ENCODE measurements at places on chromosomes 6 and 20.

GRCh38 chr6:49384904-49385303, 78.1 kb downstream of the MMUT start:
- ATAC-seq = no peak

DNA sequence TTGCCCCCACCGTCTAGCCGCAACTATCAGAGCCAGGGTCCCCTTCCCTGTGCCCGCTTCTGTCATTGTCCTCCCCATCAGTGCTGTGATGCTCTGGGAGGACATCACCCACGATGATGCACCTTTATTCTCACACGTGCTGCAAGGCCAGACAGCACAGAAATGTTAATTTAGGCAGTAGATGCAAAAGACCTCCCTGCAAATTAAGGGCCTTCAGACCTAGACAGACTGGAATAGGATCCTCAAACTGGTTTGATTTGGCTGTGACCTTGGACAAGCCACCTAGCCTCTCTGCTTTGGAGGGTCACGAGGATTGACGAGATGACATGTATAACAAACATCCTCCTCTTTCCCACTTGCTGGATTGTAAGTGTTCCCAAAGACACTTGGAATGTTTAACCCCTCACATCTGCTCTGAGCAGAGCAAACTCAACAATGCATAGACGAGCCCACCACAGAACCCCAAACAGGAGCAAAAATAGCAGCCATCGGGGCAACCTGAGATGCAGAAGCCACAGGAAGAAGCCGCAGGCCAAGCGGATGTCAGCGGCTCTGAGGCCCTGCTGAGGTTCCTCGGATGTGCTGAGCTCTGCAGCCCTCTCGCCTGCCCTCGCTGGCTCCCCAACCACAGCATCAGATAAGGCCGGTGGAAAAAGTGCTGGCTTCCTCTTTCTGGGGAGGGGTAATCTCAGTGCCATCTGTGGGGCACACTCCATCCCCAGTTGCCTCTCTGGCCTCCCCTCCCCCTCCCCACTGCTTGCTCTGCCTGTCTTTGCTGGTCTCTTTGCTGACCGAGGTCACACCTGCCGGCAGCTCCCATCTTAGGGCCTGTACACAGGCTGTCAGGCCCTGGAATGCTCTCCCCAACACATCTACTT, 35.3 kb downstream of the TOX2 start:
- peak; percentile 86 for ATAC-seq

DNA sequence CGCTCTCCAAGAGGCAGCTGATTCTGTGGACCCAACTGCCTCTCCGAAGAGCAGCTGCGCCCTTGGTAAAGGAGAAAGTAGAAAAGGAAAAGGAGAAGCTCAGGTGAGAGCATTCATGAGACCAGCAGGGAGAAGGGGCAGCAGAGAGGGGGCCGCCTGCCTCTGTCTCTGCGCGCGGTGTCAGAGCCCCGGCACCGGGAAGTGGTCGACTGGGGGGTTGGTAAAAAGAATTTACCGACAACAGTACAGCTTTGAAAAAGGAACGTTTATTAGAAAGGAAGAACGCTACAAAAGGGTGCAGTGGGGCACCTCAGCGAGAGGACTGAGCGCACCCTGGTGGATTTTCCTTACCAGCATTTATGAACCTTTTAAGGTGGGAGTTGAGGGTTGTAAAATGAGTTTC, 61.9 kb downstream of the GPR6 start:
- ATAC-seq = peak; percentile 77

DNA sequence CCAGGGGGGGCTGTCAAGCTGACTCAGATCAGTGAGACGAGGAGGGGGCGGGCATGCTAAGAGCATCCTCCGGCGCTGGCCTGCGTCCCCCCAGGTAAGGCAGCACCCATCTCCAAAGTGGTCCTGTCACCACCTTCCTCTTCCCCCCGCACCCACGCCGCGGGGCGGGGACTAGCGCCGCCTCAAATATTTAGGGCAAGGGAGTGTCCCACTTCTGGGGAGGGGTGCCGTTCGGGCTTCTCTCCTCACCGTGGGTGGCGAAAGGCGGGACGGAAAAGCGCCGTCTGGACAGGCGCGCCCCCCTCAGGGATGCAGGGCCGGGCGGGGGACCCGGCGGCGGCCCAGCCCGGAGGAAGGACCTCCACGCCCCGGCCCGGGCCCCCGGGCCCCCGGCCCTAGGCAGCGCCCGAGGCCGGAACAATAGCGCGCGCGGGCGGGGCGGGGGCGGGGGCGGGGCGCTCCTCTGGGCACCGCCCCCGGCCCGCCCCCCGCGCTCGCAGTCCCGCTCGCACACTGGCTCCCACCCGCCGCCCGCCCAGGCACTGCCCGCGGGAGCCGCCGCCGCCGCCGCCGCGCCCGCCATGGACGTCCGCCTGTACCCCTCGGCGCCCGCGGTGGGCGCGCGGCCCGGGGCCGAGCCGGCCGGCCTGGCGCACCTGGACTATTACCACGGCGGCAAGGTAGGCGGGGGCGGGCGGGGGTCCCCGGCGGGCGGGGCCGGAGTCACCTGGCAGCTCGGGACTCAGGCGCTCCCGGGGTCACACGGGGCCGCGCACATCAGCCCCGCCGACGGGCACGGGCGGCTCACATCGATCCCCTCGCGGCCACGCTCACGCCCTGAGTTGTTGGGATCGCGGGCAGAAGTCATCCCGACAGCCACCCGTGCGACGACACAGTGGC, at the start of gene TOX2:
TSS of gene TOX2 (plus strand) at position 542 of the 900 bp plus-strand sequence. CDS start at position 582, 40 bp downstream.
- ATAC-seq = peak; percentile 71

GRCh38 chr6:136209496-136209895, 40.6 kb downstream of the MTFR2 start:
- ATAC-seq = no peak

- ATAC-seq = no peak
Measured at GRCh38 chr6:52551483-52552277, 25.2 kb downstream of the TRAM2 start.

- ATAC-seq = peak; percentile 70
Measured at GRCh38 chr6:139295901-139296300, 4.1 kb upstream of the TXLNB start.

DNA sequence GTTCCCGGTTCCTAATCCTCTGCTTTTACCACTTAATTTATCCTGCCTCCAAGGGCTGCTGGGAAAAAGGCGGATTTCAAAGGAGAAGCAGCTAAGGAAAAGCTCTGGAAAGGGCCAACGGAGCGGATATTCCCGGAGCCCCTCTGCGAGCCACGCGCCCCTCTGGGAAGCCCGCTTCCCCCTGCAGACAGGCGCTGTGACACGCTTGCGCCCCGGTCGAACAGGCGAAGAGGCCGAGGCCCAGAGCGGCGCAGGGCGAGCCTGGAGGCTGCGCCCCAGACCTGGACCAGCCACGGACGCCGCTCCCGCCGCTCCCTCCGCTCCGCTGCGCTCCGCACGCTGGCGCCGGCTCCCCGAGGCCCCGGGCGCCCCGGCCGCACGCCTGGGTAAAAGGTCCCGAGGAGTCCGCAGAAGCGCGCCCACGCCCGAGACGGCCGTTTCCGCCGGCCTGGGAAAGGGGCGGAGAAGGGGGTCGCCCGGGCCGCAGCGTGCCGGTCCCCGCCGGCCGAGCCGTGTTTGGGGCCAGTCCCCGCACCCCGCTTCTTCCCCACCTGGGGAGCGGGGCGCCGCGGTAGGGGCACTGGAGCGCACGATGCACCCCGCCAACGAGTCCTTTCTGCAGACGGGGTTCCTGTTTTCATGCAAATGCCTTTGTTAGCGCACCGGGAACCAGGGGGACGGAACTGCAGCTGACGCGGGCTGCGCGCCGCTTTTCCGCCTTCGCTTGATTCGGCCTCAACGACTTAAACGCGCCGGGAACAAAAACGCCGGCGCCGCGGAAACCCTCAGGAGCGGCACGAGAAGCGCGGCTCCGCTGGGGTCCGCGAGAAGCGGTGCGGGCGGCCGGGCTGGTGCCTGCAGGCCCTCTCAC, 91.9 kb upstream of the SIRPA start:
- peak; percentile 87 for ATAC-seq

DNA sequence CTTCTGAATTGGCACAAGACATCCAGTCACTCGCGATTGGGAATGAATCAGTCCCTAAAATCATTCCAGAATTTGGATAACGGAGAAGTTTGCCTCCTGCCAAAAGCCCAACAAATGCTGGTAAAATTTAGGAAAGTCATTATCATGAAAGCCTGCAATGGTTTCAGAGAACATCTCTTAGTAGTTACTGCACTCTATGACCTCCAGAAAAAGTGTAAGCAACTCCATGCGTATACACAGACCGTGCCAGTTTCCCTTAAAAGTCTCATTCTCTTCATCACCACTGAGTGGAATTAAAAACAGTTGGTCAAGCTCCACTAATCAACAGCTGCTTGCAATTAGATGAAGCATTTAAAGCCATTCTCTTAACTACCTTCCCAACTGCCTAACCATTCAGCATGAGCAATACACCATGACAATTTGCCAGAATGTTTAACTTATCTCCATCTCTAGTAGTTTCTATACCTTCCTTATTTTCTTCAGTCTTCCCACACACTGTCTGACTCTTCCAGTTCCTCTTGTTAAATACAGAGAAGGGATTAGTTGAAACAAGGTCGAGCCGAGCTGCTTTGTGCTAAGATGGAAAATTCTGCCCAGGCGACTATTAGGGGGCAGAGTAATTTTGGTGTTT, 183.6 kb upstream of the PRDM1 start:
- no peak for ATAC-seq

GRCh38 chr6:125923366-125923877, 33.1 kb upstream of the HINT3 start:
- no peak for ATAC-seq

GRCh38 chr20:43910564-43910963, 4.1 kb upstream of the TOX2 start:
- peak; percentile 39 for ATAC-seq

- no peak for ATAC-seq
Measured at GRCh38 chr6:135358985-135359384, 138.6 kb downstream of the AHI1 start.

Data from stimulated activated memory B cell treated with anti-CD40 and anti-IgM and Interleukin-4, amounts not matched to agents 10 μg/mL and 1 μg/mL and 100 μg/mL, for 72 hours (primary cell).